NCI-H748 treated with DMSO at 0.1 percent for 48 hours (cell line): ENCODE measurements at places on chromosomes 4 and X.

DNA sequence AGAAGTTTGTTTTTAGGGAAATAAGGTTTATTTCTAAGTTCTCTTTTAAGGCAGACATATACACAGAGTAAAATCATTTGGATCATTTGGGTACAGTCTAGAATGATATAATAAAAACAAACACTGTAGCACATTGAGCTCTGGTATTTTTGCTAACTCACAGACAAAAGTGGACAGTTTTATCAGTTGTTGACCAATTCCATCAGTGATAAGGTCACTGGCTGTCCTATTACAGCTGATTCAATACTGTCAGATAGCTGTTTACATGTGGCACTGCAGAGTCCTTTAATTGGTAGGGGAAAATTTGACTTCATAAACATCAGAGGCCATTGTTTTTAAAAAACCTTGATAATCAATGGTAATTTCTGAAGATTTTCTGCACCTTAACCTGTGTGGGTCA lies 3.5 kb downstream of the IBSP start:
- DNase-seq: no peak

GRCh38 chr4:93467484-93468155 lies 360.9 kb upstream of the ATOH1 start:
- peak; percentile 41 for DNase-seq

- no peak for DNase-seq
Observed at GRCh38 chrX:100677611-100678181, 33.7 kb downstream of the SRPX2 start.

DNA sequence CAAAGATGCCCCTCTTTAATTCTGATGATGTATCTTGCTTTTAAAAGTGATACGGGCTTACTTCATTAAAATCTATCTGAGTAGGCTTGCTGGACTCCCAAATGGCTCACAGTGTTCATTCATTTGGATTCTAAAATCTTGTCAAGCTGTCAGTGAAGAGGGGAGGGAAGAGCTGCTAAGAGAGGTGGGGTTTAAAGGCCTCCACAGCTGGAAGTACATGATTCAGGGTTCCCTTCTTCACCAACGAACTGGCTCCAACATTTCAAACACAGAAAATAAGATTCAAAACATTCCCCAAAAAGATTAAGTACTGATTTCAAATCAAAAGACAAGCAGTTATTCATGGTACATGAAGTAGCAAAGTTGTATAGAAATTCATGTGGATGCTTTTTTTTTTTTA lies 133.0 kb upstream of the NAP1L5 start:
- no peak for DNase-seq

GRCh38 chr4:117660668-117661067 lies 373.6 kb upstream of the NDST3 start:
- DNase-seq: no peak

- no peak for DNase-seq
Observed at GRCh38 chrX:136209016-136209738, 42.0 kb downstream of the MAP7D3 start.

DNA sequence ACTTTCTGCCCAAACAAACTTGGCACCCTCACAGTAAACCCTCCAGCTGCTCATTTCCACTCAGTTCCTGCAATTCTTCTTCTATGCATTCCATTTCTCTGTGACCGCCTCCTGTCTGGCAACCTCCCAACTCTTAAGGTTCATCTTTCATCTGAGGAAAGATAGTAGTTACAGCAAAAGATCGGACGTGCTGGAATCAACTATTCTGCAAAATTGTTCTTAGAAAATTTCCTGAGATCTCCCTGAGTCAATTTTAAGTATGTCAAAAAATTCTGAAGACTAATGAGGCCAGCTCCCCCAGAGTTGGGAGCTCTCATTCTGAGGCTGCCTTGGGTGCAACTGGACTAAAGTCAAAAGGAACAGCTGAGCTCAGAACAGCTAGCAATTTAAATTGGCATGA lies 1026.0 kb downstream of the ADGRL3 start:
- DNase-seq: no peak

GRCh38 chr4:7734651-7735260 lies 204.9 kb downstream of the AFAP1 start:
- no peak for DNase-seq

DNA sequence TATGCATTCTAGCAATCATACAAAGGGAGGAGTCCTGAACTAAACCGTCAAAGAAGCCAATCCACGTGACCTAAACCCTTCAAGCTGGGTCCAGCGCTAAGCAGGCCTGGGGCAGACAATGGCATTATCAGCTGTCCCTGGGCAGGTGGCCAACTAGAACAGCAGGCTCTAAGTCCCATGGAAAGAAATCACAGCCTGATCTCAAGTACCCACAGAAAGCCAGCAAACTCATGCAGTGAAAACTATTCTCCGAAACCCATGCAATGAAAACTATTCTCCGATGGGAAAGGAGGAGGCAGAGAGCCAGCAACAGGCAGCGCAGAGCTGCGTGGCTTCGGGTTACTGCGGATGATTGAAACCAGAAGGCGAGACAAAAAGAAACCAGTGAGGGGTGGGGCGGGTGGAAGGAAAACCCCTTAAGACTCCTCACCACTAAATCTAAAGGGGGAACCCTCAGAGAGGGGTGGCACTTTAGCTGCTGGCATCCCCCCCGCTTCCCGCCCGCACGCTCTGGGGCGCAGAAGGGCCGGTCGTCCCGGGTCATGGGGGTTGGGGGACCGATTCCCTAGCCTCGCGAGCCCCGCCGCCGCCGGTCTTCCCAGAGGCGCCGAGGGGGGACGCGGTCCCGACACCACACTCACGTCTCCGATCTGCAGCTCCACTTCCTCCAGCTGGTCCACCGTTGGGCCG lies 567 bp downstream of the C4orf46 start:
- DNase-seq: peak; percentile 34

DNA sequence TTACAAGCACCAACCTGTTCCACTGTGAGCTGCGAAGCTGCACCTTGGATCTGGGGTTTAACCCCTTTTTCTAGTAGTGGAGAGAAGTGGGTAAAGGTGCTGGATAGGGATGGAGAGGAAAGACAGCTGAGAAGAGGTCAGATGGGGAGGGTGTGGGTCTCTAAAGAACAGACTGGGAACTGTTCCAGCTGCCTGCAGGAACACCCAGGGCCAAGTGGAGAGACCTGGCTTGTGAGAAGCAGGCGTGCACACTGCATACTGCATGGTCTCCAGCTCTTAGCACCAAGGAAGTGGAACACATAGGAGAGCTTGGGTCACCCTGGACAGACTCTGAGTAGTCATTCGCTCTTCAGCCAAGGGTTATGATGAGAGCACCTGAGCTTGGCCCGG lies 16.1 kb downstream of the BCOR start:
- no peak for DNase-seq

- DNase-seq: no peak
Observed at GRCh38 chr4:26619784-26620183, 35.9 kb downstream of the TBC1D19 start.

DNA sequence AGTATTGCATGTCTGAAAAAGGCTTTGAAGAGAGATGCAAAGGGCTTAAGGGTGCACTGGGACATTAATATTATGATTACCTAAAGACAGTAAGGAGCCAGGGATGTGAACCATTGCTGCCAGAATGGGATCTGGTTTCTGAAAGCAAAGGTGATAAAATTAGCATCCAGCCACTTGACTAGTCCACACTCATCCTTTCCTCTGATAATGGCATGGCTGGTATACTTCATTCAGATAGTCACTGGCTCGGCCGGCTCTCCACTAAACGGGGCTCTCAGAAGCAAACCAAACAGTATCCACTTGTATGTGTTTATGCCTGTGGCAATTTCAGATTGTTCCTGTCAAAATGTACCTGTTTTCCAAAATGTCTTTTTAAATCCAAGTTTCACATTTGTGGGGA lies 46.4 kb downstream of the MAMLD1 start:
- DNase-seq: no peak

- DNase-seq: no peak
Observed at GRCh38 chr4:37723067-37723466, 36.9 kb upstream of the RELL1 start.

- no peak for DNase-seq
Observed at GRCh38 chr4:153529646-153530045, 63.5 kb downstream of the TMEM131L start.

GRCh38 chr4:132427125-132427524 lies 722.0 kb upstream of the PCDH10 start:
- no peak for DNase-seq

DNA sequence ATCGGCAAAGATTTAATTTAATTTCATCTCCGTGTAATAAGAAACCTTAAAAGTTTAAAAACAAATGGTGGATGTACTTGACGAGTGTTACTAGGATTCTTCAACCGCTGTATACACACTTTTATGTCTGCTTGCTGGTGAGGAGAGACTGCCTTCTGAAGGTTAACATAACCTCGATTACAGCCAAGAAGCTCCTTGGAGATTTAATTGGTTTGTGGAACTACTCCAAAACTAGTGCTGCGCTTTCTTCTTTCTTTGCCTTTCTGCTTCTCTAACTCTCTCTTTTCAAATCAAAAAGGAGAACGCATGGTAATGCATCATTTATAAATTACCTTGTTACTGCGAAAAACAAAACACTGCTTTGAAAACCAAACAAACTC lies 109.0 kb downstream of the ANTXR2 start:
- no peak for DNase-seq

GRCh38 chr4:165635381-165635780 lies 237.7 kb upstream of the TLL1 start:
- no peak for DNase-seq
